ENCODE measurements at places on chromosomes 5 and 9.

DNA sequence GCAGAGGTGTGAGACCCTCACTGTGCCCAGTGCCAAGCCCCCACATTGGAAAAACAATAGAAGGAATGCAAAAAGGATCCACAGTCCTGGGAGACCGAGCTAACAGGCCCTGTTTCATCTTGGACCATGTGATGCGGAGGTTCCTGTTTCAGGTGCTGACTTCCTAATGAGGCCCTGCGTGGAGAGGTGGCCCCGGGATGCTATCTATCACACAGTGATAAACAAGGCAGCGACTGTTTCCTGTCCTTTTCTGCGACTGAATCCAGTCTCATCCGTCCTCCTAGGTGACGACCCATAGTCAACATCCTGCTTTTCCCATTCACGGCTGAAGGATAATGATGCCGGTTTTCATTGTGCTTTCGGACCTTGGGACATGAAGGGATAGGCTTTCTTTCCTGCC lies 56.4 kb upstream of the BOD1 start:
- DNase-seq: no peak

DNA sequence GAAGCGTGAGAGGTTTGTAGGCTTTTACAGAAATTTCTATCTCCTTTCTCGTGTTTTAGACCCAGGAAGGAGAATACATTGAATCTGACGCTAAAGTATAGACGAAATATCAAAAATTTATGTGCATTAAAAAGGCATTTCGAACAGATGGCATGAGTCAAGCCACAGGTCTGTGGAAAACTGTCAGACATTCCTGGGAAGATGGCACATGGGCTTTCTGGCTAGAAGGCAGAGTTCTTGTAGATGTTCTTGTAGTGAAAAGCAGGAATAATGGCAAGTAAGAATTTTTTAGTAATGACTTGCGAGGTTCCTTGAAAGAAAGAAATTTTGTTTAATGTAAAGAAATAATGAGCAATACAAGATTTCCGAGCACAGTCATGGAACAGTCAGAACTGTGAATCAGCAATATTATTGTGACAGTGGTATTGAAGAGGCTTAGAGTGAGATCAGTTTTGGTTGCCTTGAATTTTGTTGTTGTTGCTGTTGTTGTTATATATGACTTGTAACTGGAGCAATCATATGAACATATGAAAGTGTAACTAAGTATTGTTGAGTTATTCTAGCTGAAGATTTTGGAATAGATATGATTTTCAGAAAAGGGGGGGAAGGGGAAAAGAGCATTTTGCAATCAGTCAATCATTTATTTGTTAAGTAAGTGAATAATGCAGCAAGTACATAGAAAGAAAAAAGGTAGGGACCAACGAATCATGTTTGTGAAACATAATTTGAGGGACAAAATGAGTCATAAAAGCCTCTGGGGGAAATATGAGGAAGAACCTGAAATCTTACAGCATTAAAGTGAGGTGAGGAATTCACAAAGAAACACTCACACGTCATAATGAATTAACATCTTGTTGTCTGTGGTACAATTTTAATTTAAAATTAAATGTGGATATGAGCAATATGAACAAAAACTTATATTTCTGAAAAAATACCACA lies 339.0 kb upstream of the CTNND2 start:
- no peak for DNase-seq

DNA sequence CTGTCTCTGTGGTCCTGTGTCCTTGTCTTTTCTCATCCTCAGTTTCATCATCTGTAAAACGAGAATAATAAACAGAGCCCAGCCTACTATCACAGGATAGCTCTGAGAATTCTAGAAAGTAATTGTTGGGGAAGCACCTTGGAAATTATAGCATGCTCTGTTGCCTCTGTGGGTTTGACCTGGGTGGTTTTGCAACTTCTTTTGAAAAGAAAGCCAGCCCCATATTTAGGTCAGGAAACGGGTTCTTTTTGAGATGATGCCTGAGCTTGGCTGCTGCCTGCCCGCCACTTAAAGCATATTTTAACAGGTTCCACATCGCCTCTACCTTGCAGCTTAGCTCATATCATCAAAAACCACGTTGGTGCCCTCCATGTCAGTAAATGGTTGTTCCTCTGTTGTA lies 111.1 kb downstream of the TLR4 start:
- DNase-seq: no peak

GRCh38 chr5:150158170-150158949 lies 2.7 kb upstream of the PDGFRB start:
- DNase-seq: no peak

GRCh38 chr9:130382636-130383349 lies 62.0 kb upstream of the ASS1 start:
- no peak for DNase-seq

- DNase-seq: peak; percentile 83
Observed at GRCh38 chr9:121992571-121993212, 100.4 kb downstream of the TTLL11 start.

DNA sequence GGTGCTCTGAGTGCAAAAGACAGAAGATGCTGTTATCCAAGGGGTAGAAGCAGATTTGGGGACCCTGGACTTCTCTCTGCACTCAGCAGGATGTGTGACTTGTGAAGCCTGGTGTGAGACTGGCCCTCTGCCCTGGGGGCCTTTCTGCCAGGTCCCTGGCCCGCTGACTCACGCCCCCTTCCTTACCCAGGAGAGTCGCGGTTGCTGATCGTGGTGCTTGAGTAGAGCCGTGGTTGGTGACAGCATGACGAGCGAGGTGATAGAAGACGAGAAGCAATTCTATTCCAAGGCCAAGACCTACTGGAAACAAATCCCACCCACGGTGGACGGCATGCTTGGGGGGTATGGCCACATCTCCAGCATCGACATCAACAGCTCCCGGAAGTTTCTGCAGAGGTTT lies 6.5 kb downstream of the NTMT1 start:
- DNase-seq: no peak

GRCh38 chr5:93800988-93801811 lies 59.8 kb upstream of the POU5F2 start:
- DNase-seq: peak; percentile 61

- DNase-seq: no peak
Observed at GRCh38 chr9:134215699-134216448, 51.5 kb upstream of the RNU6ATAC start.

GRCh38 chr5:73158313-73158712 lies 14.7 kb upstream of the TMEM174 start:
- no peak for DNase-seq

- no peak for DNase-seq
Observed at GRCh38 chr9:107557236-107557990, 67.8 kb upstream of the KLF4 start.

GRCh38 chr5:30100148-30100713 lies 1093.3 kb upstream of the CDH6 start:
- DNase-seq: no peak

GRCh38 chr9:2725898-2726649 lies 8.8 kb downstream of the KCNV2 start:
- DNase-seq: no peak

GRCh38 chr9:25094518-25094917 lies 548.8 kb upstream of the IZUMO3 start:
- DNase-seq: no peak

DNA sequence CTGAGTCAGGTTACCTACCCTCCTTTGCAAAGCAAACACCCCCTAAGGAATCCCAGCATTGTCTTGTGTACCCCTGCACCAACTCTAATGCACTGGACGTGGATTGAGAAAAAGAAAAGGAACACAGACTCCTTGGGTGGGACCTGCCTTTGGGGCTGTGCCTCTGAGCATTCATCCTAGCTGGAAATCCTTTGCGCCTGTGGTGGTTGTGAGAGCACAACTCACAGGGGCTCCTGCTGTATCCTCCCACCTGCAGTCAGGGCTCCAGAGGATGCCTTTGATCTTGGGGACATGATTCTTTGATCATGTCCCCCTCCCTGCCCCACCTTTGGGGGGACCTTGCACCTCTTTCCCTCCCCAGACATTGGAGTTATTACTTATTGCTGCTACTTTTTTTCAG lies 338.5 kb downstream of the GADD45G start:
- DNase-seq: no peak

Data from hematopoietic multipotent progenitor cell treated with erythropoietin and hydrocortisone succinate and interleukin-3 and kit ligand, for 17 days (in vitro differentiated cells).